Bronchial smooth muscle cell (primary cell): ENCODE measurements at places on chromosomes 7 and 10. TPM values are rescaled to one million over a fixed set of nuclear protein-coding genes. Genes with fewer than 3 reads are reported as not detected.

ZNF503 gene
- 6.7 and 16.4 TPM in 2 replicates for total RNA-seq

PLCE1 gene
- total RNA-seq: 3.3 and 5.0 TPM in 2 replicates

RNF133 gene
- 0.16 and 0.34 TPM in 2 replicates for total RNA-seq

MTPN gene
- 72.4 and 105 TPM in 2 replicates for total RNA-seq

COBL gene
- not detected in 2 replicates for total RNA-seq

RBM20 gene
- total RNA-seq: under 0.01 TPM in 1 of 2 replicates, not detected in the other

SLC35G1 gene
- 3.2 and 4.9 TPM in 2 replicates for total RNA-seq

THSD7A gene
- total RNA-seq: 0.17 and 1.1 TPM in 2 replicates

MAT1A gene
- not detected in 2 replicates for total RNA-seq

LZTS2 gene
- 62.7 and 74.9 TPM in 2 replicates for total RNA-seq

CFAP58 gene
- total RNA-seq: 0.69 and 1.3 TPM in 2 replicates

OPN1SW gene
- not detected in 2 replicates for total RNA-seq

NCF1 gene
- under 0.01 TPM in 1 of 2 replicates, not detected in the other for total RNA-seq

SPACDR gene
- 0.17 and 0.32 TPM in 2 replicates for total RNA-seq

CYP2C8 gene
- under 0.01 TPM in 1 of 2 replicates, not detected in the other for total RNA-seq

SVIL gene
- total RNA-seq: 122 and 178 TPM in 2 replicates

MRPL32 gene
- total RNA-seq: 46.1 and 60.8 TPM in 2 replicates

FANK1 gene
- total RNA-seq: 6.0 and 8.5 TPM in 2 replicates

ZNF804B gene
- total RNA-seq: not detected in 2 replicates

GRB10 gene
- total RNA-seq: 19.5 and 26.6 TPM in 2 replicates

ECD gene
- total RNA-seq: 16.7 and 18.1 TPM in 2 replicates

PTPRZ1 gene
- under 0.01 TPM in 1 of 2 replicates, not detected in the other for total RNA-seq

HOXA6 gene
- 0.09 and 0.16 TPM in 2 replicates for total RNA-seq

FKBP6 gene
- total RNA-seq: not detected in 2 replicates

NUTM2A gene
- total RNA-seq: 0.34 and 0.47 TPM in 2 replicates

CTAGE4 gene
- total RNA-seq: 0.09 and 0.32 TPM in 2 replicates

TMEM176A gene
- not detected in 2 replicates for total RNA-seq

ZNF25 gene
- 5.3 and 8.2 TPM in 2 replicates for total RNA-seq

NEUROG3 gene
- total RNA-seq: not detected in 2 replicates

ITPRID1 gene
- not detected in 2 replicates for total RNA-seq

SMURF1 gene
- total RNA-seq: 12.6 and 13.6 TPM in 2 replicates

SPDYE11 gene
- total RNA-seq: not detected in 2 replicates

ARPC1A gene
- 265 and 297 TPM in 2 replicates for total RNA-seq

ZP3 gene
- total RNA-seq: 0.63 and 1.9 TPM in 2 replicates
